ENCODE measurements at places on chromosomes 7 and 10.

- no peak for DNase-seq
Measured at GRCh38 chr10:28839600-28840007, 162.3 kb downstream of the BAMBI start.

DNA sequence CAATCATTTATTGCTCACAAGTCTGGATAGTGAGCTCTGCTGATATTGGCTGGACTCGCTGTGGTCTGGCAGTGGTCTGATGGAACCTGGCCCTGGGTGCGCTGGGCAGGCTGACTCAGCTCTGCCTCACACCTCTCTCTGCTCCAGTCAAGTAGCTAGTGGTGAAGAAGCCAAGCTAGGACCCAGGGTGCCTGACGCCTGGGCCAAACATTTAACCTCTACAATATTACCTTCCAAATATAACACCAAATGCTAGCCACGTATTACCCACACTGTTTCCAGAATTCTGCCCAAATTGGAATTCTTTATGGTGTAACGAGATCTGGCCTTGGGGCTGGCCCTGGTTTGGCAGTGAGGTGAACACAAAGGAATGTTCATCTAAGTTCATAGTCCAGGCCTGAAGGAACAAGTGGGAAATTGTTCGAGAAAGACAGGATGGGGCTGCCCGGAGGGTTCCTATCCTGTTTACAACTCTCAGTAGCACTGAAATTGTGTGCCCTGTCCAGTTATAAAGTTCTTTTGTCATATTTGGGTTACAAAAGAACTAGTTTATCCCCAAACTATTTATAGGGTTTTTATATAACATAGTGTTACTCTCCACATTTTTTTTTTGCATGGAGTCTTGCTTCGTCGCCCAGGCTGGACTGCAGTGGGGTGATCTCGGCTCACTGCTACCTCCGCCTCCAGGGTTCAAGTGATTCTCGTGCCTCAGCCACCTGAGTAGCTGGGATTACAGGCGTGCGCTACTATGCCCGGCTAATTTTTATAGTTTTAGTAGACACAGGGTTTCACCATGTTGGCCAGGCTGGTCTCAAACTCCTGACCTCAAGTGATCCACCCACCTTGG is 16.3 kb downstream of the OR2AE1 start:
- no peak for DNase-seq

DNA sequence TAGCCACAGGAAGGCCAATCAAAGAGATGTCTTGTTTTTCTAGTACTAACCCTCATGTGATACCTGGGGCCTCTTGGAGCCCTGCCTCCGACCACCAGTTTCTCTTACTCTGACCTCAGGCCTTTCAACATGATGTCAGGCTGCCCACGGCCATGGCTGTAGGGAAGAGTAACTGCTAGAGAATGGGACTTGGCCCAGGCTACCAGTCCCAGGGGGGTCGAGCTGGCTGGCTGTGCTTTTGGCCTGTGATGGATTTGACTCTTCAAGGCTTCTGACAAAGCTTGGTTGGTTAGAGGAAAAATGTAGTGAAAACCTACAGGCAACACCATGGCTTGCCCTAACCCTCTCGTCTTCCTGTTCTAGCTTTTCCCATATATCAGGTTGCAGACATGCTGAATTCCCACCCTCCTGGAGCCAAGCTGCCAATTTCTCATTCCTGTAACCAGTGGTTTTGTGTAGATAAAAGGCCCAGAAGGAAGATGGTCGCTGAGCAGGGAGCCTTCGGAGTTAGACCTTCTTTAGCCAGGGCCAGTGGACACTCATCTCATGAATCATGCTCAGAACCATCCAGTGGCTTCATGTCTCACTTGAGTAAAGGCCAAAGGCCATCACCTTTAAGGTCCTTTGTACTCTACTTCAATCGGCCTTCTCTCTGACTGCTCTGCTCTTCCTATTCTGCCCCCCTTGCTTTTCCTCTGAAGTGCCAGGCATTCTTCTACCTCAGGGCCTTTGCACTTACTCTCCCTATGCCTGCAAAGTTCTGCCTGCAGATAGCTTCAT is 19.7 kb downstream of the SUFU start:
- DNase-seq: no peak

DNA sequence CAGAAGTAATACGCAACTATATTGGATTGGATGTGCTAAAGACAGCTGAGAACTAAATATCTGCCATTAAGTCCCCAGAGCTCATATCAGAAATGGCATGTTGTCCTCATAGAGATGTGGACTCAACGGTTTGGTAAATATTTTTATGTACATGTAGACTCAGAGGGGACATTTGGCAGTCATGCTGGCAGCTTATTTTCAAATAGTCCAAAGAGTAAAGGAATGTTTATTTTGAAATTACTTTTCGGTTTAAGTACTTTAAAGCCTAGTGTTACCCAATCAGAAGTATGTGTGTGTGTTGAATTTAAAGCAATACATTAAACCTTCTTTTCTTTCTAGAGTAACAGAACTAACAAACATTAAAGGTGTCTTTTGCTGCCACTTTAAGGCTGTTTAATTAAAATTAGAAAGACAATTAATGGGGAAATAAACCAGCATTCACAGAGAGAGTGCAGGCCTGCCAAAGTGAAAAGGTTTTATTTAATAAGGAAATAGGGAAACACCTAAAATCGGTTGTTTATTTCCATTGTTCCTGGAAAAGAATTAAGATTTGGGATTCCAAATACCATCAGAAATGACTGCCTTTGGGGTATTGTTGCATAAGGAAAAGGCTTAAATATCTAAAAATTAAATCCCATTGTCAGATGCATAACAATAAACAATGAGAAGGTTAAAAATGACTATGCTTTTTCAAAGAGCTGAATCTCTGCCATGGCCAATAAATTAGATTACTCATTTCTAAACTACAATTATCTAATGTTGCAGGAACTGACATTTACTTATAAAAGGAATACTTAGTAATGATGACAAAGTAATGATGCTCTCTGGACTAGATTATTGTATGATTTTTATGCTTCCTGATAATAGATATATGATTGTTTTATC is 113.4 kb upstream of the AHR start:
- DNase-seq: no peak

DNA sequence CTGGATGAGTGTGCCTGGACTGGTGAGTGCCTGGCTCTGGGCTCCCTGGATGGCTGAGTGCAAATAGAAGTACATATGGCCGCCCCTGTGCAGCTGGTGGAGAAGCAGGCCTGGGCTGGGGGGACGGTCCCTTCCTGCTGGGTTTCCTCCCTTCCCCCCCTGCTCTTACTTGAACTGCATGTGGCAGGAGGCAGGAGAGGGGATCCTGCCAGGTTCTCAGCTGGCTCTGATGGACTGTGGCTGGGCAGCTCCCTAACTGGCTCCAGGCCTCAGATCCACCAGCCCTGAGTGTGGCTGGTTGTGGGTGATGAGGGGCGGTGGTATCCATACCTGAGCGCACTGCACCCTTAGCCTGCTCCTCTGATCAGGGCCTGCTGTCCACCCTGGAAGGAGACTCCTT is 26.9 kb downstream of the ADCY1 start:
- DNase-seq: no peak

DNA sequence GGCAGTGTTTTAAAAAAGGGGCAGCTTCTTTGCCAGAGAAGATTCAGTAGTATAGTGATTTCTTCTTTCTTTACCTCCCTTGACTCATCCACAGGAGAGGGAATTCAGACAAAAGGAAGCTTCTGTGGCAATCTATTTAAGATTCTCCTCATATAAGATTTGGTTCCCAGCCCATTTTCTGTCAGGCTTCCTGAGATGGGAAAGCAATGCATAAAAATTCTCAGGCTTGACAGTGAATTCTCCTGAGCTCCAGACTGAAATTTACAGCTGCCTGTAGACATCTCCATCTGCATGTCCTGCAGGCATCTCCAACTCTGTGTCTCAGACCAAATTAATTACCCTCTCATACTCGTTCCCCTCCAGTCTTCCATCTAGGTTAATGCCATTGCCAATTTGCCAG is 72.8 kb downstream of the TSPAN12 start:
- DNase-seq: no peak

GRCh38 chr10:49327036-49327813 is 28.3 kb downstream of the C10orf71 start:
- DNase-seq: no peak

DNA sequence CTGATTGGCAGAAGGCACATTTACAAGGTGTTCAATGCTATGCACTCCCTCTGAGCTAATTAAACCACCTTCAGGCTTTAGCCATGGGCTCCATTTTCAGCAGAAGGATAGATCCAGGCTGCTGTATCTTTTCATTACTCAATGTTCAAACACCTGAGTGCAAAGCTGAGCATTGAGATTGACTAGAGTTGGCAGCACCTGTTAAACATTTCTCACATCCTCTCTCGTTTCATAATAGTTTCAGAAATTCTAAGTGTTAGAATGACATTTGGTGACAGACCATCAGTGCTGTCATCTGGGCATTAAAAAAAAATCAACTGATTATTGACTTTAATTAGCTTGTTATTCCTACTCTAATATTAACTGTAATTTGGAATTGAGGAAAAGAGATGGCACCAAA is 187.1 kb upstream of the SEMA3E start:
- no peak for DNase-seq

DNA sequence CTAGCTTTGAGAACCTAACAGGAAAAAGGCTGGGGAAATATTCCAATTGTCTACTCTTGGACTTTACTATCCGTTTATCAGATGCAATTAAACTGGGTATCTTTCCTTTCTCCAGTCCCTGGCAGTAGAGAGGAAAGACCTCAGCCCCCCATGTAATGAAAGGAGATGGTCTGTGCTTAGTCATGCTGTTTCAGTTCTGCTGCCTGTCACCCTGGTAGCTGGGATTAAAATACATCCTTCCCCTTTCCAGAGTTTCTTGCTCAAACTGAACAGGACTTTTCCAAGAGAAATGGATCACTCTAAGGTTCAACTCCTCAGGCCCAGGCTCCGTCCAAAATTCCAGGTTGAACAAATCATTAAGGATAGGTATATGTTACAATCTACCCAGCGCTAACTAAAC is 202.9 kb downstream of the PTEN start:
- DNase-seq: no peak

GRCh38 chr10:44982114-44982460 is 3.5 kb upstream of the DEPP1 start:
- peak; percentile 25 for DNase-seq

DNA sequence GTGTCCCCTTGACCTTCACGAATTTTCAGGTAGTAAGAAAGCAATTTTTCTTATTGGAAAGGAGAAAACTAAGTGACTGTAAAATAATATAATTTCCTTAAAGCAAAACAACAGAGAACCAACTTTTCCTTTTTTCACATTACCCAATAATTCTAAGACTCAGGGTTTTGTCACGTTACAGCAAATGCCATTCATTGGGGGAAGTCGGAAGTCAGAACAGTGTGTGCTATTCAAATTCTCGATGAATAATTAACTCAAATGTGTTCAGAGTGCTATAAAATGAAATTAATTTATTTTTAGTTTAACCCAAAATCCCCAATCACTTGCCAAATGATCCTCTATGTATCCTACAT is 40.0 kb downstream of the DIP2C start:
- no peak for DNase-seq

GRCh38 chr10:70832852-70833528 is 17.2 kb downstream of the SGPL1 start:
- DNase-seq: no peak

DNA sequence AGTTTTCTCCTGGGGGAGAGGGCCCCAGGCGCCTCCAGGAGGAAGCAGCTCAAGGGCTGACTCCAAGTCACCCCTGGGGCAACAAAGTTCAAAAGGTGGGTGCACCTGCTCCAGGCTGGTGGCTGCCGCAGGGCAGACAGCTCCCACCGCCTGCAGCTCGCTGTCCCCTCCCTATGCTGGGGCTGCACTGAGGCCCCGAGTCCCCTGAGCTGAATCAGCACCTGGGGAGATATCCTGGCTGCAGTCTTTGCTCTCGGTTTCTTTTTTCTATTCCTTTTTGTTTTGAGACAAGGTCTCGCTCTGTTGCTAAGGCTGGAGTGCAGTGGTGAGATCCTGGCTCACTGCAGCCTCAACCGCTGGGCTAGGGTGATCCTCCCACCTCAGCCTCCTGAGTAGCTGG is 183.4 kb downstream of the DNAJB6 start:
- no peak for DNase-seq

- DNase-seq: no peak
Measured at GRCh38 chr10:44380829-44381600, 3.9 kb downstream of the CXCL12 start.

DNA sequence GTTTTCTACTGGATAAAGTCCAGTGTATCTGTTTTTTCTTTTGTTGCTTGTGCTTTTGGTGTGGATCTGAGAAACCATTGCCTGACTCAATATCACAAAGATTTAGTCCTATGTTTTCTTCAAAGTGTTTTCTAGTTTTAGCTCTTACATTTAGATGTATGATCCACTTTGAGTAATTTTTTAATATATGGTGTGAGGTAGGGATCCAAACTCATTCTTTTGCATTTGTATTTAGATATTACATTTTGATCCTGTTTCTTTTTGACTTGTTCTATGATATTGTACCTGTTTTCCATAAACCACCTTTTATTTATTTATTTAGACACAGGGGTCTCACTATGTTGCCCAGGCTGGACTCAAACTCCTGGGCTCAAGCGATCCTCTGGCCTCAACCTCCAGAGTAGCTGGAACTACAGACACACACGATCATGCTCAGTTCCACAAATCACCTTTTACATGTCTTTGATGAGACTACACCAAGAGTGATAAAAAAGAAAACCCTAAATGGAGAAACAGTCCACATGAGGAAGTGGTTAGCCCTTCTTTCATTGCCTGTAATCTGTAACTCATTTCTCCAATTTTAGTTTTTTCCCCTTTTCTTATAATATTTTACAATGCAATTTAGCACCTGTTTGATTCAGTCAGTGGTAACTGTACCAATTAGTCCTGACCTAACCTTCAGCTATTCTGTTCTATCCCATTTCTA is 86.0 kb downstream of the SLC37A3 start:
- no peak for DNase-seq

DNA sequence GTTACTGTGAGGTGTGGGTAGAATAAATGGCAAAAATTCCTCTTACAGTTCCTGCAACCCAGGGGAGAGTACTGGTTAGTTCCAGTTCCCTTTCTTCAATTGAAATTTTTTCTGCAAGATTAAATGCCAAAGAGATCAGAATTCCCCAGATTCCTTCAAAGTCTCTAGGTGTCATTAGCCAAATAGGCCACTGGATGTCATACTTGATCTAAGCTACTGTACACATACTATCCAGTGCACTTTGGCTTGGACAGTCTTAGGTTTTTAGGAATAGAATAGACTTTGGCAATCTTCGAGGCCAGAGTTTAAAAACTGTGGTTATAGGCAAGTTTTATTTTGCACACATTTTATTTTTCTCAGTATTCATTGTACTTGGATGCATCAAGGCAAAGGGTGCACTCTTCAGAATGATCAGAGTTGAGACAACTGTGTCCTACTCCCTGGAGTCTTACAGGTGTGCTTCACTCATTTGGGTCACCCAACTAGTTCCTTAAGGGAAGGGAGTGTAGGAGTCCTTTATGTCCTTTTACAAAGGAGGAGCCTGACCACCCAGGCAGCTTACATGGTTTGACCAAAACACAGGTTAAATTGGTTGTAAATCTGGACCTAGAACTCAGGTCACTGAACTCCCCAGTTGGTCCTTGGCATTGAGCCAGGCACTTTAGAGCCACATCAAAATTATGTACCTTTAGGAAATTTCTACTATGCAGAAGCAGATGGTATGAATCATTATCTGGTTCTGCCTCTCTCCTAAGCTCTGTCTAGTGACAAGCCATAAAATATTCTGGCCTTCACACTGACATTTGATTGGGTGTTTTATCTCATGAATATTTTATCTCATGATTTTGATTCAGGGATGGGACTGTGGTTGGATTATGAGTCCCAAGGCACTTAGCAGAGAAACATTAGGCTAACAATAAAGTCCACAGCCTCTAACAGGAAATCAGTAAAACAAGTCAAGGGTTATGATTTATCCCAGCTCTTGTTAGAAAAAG is 49.5 kb downstream of the ASAH2B start:
- peak; percentile 16 for DNase-seq

GRCh38 chr10:3172081-3172445 is 519 bp downstream of the PITRM1 start:
- no peak for DNase-seq

All from retina (tissue), 1 donor.